ENCODE measurements at places on chromosomes 16 and 17. TPM values are rescaled to one million over a fixed set of nuclear protein-coding genes. Genes with fewer than 3 reads are reported as not detected.

TSPOAP1 gene
- total RNA-seq: 25.6 TPM

DNA sequence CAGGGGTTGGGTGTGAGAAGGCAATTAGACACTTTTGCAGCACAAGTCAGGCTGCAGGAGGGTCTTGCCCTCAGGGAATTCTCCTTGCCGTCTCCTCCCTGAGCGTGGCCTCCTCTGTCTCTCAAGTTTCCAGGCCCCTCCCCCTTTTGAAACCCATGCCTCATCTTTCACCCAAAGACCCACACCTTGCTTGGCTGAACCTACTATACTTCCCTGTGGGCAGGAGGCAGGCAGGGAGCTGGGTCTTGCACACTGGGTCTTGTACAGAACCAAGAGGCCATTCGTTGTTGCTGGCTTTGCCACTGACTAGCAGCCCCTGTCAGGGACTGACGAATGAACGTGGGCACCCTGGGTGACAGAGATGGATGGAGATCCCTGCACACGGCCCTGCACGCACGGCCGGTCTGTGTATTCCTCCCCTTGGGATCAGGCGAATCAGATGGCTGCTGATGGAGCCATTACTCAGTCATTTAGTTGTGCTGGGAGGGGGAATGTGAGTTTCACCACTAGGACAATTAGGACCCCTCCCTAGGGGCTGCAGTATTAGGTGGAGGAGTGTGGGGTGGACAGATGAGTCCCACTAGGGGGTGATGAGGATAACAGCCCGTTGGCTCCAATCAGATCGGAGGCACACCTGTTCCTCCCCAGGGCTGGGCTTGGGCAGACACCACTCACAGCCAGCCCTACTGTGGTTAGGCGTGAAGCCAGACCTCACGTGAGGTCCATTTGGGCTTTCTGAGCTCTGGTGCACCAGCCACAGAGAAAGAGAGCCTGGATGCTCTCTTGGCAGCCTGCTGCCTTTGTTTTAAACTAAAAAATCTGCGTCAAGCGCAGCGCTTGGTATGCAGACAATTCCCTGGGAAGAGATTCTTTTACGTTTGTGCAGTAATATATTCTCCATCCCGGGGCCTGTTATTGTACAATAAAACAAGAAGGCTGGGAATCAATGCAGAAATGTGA, 167.7 kb upstream of the WSCD1 start:
- DNase-seq: no peak
- H3K27ac ChIP-seq: no peak overlapping the region
- no peak overlapping the region for H3K4me3 ChIP-seq
- H3K36me3 ChIP-seq: no peaks in the 10 kb centered on the region
- peaks cover 2% of the 10 kb centered on the region for H3K4me1 ChIP-seq

DNA sequence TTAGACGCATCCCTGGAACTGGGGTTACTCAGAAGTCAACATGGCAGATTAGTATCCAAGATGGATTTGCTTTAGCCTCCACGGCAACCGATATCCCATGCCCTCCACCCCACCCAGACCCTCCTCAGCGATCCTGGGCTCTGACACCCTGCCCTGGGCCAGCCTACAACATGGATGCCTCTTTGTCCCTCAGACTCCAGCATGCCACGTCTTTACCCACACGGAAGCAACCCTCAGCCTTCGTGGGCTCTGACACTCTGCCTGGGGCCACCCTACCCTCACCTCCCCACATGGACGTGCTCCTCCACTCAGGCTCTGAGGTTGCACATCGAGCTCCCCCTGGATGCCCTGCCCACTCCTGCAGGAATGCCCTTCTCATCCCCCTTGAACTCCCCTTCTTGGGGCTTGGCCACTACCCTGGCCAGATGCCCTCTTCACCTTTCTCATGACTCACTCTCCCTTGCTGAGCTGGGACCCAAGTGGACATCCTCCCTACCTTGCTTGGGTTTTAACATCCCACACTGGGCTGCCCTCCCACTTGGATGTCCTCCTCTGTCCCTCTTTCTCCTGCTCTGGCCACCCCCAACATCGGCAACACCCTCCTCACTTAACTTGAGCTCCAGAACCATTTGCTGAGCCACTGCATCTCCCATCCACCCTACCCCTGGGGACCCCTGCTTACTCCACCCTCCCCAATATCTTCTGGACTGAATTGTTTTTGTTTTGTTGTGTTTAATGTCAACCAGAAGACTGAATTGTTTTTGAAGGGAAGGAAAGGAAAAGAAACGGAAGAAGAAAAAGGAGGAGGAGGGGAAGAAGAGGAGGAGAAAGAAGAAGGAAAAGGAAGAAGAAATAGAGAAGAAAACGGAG, 18.3 kb upstream of the TMEM92 start:
- DNase-seq: no peak
- peaks cover 16% of the 10 kb centered on the region for H3K27me3 ChIP-seq
- H3K4me1 ChIP-seq: no peaks in the 10 kb centered on the region

DNA sequence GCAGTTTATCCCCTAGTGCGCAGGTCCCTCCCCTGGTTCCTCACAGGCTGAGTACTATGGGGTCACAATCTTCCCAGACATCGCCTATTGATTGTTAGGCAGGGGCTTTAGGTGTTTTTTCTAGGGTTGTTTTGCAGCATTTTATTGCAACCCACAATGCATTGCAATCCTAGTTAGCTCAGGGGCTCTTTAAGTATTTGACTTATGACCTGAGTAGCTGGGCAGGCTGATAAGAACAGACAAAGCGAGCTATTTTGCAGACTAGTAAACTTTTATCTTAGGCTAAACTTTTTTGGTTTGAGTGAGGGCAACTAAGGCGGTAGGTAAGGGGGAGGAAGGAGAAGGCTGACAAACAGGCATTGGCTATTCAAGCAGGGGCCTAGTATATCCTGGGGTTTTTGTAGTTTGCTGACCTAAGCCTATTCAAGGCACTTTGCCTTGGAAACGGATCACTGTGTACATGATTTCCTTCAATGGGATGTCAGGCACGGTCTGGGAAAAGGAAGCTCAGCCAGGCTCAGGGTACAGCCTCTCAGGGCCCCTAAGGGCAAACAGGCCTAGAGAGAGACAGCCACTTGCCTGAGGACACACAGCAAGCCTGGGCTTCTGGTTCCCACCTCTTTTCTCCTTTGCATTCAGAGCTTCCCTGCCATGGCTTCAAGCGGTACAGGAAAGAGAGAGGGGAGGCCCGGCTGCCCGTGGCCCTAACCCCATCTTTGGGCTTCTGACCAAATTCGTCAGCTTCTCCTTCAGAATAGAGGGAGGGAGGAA, 6.4 kb downstream of the DRC7 start:
- H3K4me1 ChIP-seq: no peaks in the 10 kb centered on the region
- no peaks in the 10 kb centered on the region for H3K36me3 ChIP-seq
- no peaks in the 10 kb centered on the region for H3K27me3 ChIP-seq
- no peak overlapping the region for H3K27ac ChIP-seq
- no peak for DNase-seq

KRTAP4-9 gene
- total RNA-seq: not detected

CENPT gene
- total RNA-seq: 61.8 TPM

TNFRSF17 gene
- total RNA-seq: not detected

CES3 gene
- total RNA-seq: 4.5 TPM

GRCh38 chr17:50638966-50639713, 4.5 kb downstream of the ABCC3 start:
- H3K27ac ChIP-seq: no peak overlapping the region
- H3K4me3 ChIP-seq: no peak overlapping the region
- DNase-seq: no peak
- H3K4me1 ChIP-seq: no peaks in the 10 kb centered on the region

DNA sequence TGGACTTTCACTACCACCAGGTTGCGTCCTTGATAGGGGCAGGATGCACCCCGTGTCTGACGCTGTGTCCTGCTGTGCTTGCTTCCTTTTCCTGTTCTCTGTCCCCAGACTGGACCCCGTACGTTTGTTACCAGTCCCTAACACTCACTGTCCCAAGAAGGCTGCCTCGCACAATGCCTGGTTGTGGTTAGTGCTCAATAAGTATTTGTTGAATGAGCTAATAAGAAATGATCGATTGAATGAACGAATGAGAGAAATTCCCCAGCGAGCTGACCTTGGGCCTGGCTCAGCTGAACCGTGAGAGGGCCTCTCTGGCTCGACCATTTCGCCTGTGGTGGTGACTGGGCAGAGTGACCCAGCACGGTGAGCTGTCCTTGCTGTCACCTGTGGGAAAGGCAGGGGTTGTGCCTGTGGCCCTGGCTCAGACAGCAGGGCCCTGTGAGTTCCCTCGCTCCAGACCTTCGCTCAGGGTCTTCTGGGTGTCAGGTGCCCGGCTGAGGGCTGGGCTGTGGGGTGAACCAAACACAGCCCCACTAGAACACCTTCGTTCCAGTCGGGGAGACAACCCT, 20.9 kb downstream of the CMIP start:
- H3K27ac ChIP-seq: no peak overlapping the region
- peaks cover 5% of the 10 kb centered on the region for H3K36me3 ChIP-seq
- no peaks in the 10 kb centered on the region for H3K27me3 ChIP-seq
- no peak overlapping the region for H3K4me3 ChIP-seq
- DNase-seq: no peak
- peaks cover 60% of the 10 kb centered on the region for H3K4me1 ChIP-seq

- no peak for DNase-seq
- H3K27ac ChIP-seq: no peak overlapping the region
- peaks cover 39% of the 10 kb centered on the region for H3K27me3 ChIP-seq
- peaks cover 8% of the 10 kb centered on the region for H3K4me1 ChIP-seq
- peak overlapping the region; percentile 16 for H3K4me3 ChIP-seq
Measured at GRCh38 chr16:55508271-55508921, 476 bp upstream of the LPCAT2 start.

- no peak for DNase-seq
- no peak overlapping the region for H3K4me3 ChIP-seq
- H3K4me1 ChIP-seq: no peaks in the 10 kb centered on the region
- H3K36me3 ChIP-seq: no peaks in the 10 kb centered on the region
Measured at GRCh38 chr17:12853921-12854320, 64.6 kb downstream of the ARHGAP44 start.

TBX2 gene
- not detected for total RNA-seq

- no peaks in the 10 kb centered on the region for H3K27me3 ChIP-seq
- no peak for DNase-seq
- H3K36me3 ChIP-seq: peaks cover 43% of the 10 kb centered on the region
- H3K4me1 ChIP-seq: peaks cover 76% of the 10 kb centered on the region
- peak overlapping the region; percentile 68 for H3K4me3 ChIP-seq
Measured at GRCh38 chr17:80781807-80782277, 209.8 kb upstream of the CHMP6 start.

GRCh38 chr16:52647588-52647987, 100.6 kb upstream of the TOX3 start:
- H3K4me1 ChIP-seq: no peaks in the 10 kb centered on the region
- no peak overlapping the region for H3K4me3 ChIP-seq
- H3K36me3 ChIP-seq: no peaks in the 10 kb centered on the region
- no peak overlapping the region for H3K27ac ChIP-seq
- H3K27me3 ChIP-seq: no peaks in the 10 kb centered on the region

EXOC7 gene
- total RNA-seq: 137 TPM

TEKT1 gene
- not detected for total RNA-seq

GRCh38 chr16:70786020-70786755, 14.8 kb downstream of the VAC14 start:
- no peak overlapping the region for H3K27ac ChIP-seq
- H3K27me3 ChIP-seq: no peaks in the 10 kb centered on the region
- DNase-seq: no peak
- peaks cover 28% of the 10 kb centered on the region for H3K36me3 ChIP-seq

KRT20 gene
- not detected for total RNA-seq

GRCh38 chr17:49387498-49388289, 25.6 kb upstream of the ZNF652 start:
- H3K27ac ChIP-seq: peak overlapping the region; percentile 97
- H3K4me3 ChIP-seq: peak overlapping the region; percentile 58
- DNase-seq: peak; percentile 52
- peaks cover 53% of the 10 kb centered on the region for H3K4me1 ChIP-seq

DNA sequence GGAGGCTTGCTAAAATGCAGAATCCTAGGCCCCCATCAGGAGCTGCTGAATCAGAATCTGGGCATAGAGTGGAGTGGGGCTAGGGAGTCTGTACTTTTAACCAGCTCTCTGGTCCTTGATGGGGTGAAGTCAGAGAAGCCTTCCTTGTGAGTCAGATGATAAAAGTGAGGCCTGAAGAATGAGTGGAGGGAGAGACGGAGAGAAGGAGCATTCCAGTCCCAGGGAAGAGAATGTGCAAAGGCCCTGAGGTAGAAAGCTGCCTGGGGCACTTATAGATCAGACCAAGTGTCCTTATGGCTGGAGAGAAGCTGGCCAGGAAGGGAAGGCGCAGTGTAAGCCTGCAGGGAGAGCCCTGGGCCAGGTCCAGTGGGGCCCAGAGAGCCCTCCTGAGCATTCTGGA, 235.1 kb upstream of the NLRP1 start:
- H3K36me3 ChIP-seq: no peaks in the 10 kb centered on the region
- no peak overlapping the region for H3K4me3 ChIP-seq
- no peak for DNase-seq
- H3K27ac ChIP-seq: no peak overlapping the region
- peaks cover 23% of the 10 kb centered on the region for H3K27me3 ChIP-seq

DNA sequence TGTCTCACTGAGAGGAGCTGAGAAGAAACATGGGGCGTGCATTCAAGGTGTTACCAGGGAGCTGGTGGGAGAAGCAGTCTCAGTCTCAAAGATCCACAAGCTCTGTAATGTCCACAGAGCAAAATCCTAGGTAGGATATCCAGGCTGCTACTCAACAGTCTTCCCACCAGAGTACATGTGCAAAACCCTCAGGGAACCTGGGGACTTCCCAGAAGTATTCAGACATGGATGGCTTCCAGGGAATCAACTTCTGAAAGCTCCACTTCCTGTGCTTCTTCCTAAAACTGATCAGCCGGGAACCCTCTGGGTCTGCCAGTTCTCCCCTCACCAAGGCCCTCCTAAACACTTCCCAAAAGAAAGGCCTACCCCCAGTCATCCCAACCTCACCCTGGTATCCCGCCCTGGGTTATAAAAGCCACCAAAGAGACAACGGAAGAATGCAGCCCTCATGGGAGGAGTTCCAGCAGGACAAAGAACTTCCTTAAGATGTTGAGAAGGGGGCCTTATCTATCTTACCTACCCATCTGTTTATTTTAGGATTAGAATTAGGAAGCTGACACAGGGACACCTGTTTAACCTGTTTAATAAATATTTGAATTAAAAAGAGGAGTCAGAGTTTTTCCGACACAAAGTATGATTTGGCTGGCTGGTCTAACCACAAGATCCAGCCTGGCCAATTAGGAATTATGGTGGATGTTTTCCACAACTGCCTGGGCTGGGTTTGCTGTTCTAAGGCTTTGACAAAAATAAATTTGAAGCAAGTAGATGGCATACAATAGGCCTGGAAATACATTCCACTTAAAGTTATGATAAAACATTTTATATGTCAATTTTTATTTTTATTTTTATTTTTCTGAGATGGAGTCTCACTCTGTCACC, 37.0 kb downstream of the CUEDC1 start:
- H3K27me3 ChIP-seq: peaks cover 34% of the 10 kb centered on the region
- H3K27ac ChIP-seq: no peak overlapping the region
- H3K4me1 ChIP-seq: peaks cover 6% of the 10 kb centered on the region
- DNase-seq: no peak
- H3K4me3 ChIP-seq: no peak overlapping the region
